ENCODE measurements at places on chromosomes 7 and 10.
A peak's percentile ranks its signal among the peaks of the same experiment; 100 is the strongest.

- no peak for DNase-seq
Observed at GRCh38 chr10:126042354-126042753, 146.0 kb downstream of the FANK1 start.

GRCh38 chr10:121753726-121754476 lies 155.7 kb upstream of the FGFR2 start:
- DNase-seq, result peak; percentile 11

DNA sequence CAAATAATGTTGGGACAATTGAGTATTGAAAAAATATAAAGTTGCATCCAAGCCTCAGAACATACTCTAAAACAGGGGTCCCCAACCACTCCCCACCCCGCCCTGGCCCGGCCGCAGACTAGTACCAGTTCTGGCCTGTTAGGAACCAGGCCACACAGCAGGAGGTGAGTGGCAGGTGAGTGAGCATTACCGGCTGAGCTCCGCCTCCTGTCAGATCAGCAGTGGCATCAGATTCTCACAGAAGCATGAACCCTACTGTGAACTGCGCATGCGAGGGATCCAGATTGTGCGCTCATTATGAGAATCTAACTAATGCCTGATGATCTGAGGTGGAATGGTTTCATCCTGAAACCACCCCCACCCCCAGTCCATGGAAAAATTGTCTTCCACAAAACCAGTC lies 19.4 kb downstream of the HIPK2 start:
- no peak for DNase-seq

GRCh38 chr10:24229909-24230308 lies 21.0 kb downstream of the KIAA1217 start:
- DNase-seq, result no peak

DNA sequence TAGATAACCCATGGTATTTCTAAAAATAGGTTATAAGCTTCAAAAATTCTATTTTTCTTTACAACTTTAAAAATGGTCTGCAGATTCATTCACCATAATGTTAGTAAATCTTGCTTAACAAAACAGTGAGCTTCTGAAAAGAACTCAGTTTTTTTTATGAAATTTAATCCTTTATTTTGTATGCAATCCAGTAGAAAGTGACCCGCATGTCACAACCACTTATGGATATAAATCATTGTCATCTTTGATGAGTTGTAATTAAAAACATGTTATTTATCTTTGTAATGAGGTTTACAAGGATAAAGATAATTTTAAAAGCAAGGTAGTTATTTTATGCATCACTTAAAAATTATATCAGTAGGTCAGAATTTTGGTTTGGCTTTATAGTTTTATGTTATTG lies 173.5 kb upstream of the SEMA3A start:
- DNase-seq, result no peak

DNA sequence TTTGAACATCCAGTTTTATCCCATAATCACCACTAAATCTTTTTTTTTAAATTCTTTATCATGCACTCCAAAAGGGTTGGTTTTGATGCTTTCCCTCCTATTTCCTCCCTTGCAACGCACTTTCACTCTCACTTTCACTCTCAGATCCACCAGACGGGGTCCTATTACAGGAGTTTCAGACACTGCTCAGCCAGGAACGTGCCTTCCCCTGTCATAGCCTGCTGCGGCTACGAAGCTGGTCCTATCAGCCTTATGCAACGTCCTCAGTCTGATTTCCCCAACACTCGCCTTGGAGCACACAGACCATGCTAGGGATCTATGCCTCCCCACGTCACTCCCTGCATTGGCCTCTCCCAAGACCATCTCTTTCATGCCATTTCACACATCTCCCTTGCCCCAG lies 23.4 kb downstream of the ZPBP start:
- DNase-seq, result no peak

All from GM12891 (cell line).